ENCODE measurements at places on chromosomes 1 and 21.

GRCh38 chr1:82384776-82385175 lies 584.0 kb downstream of the ADGRL2 start:
- DNase-seq, result no peak

- no peak for DNase-seq
Measured at GRCh38 chr1:108893141-108893530, 16.4 kb downstream of the GPSM2 start.

DNA sequence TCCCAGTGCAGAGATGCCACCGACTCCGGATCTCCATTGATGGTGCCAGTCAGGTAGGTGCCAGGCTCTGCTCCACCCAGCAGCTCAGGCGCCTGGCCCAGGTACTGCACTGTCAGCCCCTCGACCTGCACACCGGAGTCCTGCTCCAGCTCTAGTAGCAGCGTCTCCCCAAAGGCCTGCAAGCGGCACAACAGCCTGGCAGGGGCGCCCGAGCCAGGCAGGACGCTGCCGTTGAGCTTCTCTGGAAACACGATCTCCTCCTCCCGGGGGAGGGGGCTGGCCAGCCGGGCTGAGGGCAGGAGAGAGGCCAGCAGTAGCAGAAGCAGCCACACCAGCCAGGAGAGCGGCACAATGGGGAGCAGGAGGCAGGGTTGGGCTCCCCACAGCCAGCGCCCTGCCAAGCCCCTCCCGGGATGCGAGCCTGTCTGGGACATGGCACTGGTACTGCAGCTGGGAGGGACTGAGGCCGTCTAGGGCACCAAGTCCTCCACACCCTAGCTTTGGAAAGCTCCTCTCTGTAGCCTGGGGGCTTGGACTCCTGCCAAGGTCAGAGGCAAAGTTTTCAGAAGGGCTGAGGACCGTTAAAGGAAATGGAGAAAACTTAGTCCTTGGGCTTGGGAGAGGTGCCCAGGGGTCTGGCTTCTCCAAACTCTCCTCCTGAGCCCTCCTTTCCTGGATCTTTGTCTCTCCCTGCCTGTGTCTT lies 509 bp downstream of the ADAMTS4 start:
- peak; percentile 83 for DNase-seq

GRCh38 chr21:44927587-44928461 lies 7.1 kb upstream of the ITGB2 start:
- DNase-seq, result peak; percentile 57

DNA sequence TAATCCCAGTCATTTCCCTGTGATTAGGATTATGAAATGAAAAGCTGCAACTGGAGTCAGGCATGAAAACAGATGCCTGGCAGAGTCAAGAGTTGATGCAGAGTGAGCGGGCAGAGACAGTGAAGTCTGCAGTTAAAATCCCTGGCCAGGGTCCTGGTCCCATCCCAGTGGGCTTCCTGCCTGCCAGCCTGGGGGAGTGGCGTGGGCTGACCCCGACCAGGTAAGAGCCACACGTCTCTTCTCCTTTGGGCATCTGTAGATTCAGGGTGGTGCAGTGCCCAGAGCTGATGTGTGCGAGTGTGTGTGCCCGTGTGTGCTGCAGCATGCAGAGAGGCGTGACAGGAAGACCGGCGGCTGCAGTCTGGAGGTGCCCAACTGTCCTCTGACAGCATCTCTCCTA lies 6.2 kb upstream of the KIAA1614 start:
- DNase-seq, result no peak

GRCh38 chr1:61935516-61935915 lies 193.2 kb downstream of the PATJ start:
- DNase-seq, result no peak

DNA sequence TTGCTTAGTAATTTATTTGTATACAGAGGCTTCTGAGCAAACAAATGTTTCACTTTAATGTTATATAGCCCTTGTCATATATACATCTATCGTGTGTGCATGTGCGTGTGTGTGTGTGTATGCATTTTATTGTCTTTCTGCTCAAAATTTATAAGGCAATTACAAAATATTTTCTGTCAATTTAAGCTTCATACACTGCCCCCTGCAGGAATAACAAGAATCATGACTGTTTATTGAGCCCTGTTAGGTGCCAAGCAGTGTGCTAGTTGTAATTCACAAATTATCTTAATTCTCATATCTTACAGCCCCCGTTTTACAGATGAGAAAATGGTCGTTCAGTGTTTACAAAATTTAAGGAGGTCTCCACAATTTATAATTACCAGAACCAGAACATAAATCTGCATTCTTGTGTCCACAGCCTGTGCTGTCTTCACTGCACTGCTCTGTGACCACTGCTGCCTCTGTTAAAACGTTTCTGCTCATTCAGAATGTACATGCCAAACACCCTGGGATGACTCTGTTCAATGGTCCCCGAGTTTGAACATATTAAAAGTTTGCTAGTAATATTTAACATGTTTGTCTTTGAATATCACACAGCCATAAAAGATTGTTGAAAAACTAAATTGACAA lies 181.3 kb downstream of the ATP6V1G3 start:
- no peak for DNase-seq

- no peak for DNase-seq
Measured at GRCh38 chr1:16375521-16376340, 8.7 kb downstream of the SZRD1 start.

DNA sequence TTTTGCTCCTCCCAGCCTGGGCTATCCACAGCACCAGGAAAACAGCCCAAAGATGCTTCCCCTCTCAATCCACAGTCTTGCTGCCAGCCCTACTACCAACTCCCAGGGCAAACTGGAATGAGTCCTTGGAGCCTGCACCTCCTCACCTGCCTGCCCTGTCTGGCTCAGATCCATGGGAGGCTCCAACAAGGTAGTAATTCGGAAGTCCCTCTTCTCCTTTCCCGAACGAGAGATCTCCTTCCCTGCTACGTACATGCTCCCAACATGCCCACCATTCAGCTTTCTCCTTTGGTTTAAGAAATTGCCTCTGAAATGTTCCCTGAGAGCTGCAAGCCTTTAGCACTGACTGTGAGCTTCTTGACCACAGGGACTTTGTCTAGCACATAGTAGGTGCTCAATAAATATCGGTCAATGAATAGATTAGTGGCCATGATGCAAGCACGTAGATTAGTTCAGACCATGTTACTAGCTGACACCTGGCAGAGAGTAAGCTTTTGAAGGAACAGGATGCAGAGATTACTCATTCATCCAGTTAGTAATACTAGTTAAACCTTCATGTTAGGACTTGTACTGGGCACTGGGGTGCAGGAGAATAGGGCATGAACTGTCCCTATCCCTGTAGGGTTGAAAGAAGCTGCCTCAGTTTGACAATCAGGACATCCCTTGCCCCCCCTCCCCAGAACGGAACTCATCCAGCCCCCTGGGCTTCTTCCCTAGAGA lies 80.1 kb downstream of the DISP3 start:
- no peak for DNase-seq

DNA sequence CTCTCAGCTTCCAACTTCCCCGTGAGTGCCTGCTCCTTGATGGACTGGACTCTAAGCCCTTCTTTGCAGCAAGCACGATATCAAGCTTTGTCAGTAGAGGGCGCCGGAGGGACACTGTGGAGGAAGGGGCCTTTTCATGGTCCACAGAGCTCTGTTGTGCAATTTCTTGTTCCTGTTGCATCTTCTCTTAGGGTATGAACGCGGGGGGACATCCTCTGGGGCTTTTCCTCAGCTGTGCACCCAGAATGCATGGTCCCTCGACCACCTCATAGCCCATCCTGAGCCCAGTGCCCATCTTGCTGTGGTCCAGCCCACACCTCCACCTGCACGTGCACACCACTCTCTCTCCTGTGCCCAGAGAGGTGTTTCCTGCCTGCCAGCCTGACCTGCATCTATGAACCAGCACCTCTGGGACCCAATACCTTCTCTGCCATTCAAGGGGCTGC lies 556.8 kb downstream of the PTPRU start:
- peak; percentile 90 for DNase-seq

GRCh38 chr1:203112475-203112874 lies 15.1 kb upstream of the ADORA1 start:
- no peak for DNase-seq

- peak; percentile 76 for DNase-seq
Measured at GRCh38 chr21:37711836-37712568, 204.3 kb downstream of the KCNJ6 start.

- no peak for DNase-seq
Measured at GRCh38 chr1:199815947-199816346, 211.6 kb upstream of the NR5A2 start.

DNA sequence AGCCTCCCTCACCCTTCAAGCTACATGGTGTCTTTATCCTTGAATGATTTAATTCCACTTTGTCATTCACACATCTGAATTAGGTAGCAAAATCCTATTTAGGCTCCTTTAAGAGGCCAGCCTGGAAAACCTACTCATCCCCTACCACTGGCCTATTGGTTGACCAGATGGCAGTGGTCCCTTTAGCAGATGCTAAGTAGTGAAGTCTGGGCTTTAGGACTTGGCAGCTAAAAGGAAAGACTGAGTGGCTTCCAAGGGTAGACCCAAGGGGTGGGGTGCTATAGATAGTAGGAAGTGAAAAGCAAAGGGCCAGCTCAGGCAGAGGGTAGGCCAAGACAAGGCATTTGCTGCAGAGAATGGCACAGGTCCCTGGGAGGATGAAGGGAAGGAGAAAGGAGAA lies 46.6 kb downstream of the KCNJ6 start:
- DNase-seq, result no peak

- DNase-seq, result no peak
Measured at GRCh38 chr1:167126811-167127210, 32.9 kb downstream of the STYXL2 start.

DNA sequence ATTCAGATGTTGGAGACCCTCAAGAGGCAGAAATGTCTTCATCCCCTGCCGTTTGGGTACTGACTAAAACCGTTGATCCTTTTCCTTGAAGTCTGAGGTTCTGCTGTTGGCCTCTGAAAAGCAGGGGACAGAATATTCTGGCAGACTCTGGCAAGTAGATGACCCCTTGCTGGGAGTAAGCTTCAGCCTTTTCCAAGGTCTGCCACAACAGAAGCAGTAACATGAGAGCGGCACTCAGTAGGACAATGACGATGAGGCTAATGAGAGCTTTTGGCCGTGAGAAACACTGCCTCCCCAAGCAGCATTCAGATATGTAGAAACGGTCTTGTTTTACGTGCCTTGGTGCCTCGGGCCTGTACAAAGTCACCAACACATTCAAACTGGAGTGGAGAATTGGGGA lies 143.7 kb downstream of the ST6GALNAC5 start:
- DNase-seq, result no peak

- no peak for DNase-seq
Measured at GRCh38 chr1:48402599-48402998, 69.4 kb downstream of the SPATA6 start.

GRCh38 chr1:113325022-113325421 lies 65.3 kb upstream of the MAGI3 start:
- DNase-seq, result no peak

DNA sequence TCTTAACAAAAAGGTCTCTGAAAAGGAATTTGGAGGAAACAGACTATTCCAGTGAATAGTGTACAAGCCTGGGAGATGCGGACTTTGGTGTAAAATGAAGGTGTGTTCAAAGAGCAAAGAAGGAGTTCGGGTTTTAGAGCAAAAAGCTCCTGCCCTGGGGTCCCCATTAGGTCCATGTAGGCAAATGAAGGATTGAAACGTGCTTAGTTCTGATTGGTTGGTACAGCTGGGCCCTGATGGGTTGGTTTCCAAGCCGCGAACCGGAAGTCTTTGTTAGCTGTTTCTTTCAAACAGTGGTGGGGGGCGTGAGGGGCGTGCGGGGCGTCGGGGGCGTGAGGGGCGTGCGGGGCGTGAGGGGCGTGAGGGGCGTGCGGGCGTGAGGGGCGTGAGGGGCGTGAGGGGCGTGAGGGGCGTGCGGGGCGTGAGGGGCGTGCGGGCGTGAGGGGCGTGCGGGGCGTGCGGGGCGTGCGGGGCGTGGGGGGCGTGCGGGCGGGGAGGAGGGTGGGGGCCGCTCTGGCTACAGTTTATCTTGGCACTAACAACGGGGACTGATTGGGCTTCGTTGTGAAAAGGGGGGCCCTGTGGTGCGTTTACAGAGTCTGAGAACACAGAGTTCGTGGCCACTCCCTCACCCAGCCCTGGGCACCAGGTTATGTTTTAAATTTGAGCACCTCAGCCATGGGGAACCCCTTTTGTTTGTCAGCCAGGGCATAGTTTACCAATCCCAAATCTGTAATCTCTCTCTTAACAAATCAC lies 29.4 kb downstream of the LRRC3 start:
- no peak for DNase-seq

DNA sequence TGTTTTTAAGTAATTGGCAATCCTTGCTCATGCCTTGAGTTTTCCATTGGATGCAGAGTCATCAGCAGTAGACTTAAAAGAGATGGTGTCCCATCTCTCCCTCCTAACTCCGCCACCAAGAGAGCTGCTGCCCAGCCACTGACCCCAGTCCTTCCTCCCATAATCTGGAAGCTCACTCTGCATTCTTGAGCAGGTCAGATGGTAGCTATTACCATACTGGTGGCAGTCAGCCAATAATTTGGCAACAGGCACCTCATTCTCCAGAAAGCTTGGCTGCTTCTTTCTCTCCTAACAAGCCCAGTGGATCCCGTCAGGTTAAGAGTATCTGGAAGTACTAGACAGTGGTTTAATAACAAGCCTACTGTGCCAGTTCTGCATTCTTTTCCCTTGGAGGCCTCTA lies 272.1 kb downstream of the ZNF648 start:
- no peak for DNase-seq

- peak; percentile 71 for DNase-seq
Measured at GRCh38 chr1:107964336-107965109, 457 bp downstream of the VAV3 start.

DNA sequence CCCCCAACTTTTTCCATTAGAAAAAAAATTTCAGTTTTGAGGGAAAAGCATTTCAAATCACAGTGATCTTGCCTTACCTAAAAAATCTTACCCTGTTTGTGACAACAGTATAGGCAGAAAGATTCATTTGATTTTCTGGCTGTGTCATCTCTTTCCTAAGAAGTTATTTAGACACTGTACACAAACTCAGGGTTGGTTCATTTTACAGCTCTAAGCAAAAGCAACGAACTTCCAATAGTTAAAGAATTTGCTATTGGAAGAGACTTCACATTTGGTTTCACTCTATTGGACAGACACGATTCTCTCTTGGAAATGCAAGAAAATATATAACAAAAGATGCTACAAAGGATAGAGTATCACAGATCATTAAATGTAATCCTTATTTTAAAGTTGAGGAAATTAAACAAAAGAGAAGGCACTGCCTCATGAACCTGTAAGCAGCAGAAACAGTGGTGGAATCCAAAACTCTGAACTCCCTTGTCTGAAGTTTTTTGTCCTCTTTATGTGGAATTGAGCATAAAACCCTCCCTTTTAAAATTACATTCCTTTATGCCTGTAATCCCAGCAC lies 20.8 kb downstream of the EYA3 start:
- no peak for DNase-seq

DNA sequence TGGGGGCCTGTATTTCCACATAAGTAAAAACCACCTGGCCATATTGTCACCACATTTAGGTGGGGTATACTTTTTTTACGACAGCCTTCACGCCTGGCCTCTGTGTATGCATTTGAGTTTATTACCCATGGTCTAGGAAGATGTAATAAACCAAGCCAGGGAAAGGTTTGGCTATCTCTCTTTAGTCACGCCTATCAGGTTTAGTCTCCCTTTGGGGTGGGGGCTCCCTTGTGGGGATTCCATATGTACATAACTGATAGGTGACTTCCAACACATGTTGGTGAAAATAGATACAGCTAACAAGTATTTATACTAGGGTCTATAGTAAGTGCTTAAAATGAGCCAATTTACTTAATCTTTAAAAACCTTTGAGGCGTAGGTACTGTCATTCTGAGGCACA lies 4.2 kb downstream of the YBX1 start:
- no peak for DNase-seq

All from H9 (cell line).